ENCODE measurements at places on chromosomes 12 and 14.

DNA sequence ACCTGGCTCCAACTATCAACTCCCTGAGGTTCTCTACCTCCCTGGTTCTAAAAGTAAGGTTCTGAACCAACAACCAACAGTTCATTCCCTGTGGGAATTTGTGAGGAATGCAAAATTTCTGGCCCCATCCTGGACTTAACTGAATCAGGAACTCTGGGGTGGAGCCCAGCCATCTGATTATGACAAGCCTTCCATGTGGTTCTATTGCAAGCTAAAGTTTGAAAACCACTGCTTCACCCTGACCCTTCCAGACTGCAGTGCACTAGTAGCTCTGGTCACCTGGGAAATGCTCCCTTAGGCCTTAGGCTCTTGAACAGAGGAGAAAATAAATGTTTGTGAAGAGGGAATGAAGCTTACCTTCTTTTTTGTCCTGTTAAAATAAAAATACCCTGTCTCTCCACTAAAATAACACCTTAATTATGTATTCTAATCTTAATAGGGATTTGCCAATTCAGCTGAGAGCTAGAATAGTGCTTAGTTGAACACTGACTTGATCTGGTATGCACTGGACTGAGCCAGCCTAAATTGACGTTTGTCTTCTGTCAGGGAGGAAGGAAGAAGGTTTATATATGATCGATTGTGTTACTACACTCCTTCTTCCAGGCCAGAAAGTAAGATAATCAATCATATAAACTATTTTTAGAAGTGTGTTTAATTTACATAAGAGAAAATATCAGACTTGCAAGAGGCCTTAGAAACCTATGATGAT lies 39.1 kb upstream of the DDHD1 start:
- DNase-seq = no peak

DNA sequence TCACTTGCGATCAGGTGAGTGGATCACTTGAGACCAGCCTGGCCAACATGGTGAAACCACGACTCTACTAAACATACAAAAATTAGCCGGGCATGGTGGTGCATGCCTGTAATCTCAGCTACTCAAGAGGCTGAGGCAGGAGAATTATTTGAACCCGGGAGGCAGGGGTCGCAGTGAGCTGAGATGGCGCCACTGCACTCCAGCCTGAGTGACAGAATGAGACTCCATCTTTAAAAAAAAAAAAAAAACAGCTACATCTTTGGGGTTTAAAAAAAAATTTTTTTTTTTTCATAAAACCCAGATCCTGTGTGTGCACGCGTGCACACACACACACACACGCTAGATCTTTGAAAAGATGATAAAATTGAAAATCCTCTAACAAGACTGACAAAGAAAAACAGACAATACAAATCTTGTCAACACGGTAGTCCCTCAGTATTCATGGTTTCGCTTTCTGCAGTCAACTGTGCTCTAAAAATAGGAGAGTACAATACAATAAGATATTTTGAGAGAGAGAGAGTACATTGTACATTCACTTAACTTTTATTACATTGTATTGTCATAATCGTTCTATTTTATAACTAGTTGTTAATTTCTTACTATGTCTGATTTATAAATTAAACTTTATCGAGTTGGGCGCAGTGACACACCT lies 295.3 kb upstream of the RGS6 start:
- DNase-seq = no peak

DNA sequence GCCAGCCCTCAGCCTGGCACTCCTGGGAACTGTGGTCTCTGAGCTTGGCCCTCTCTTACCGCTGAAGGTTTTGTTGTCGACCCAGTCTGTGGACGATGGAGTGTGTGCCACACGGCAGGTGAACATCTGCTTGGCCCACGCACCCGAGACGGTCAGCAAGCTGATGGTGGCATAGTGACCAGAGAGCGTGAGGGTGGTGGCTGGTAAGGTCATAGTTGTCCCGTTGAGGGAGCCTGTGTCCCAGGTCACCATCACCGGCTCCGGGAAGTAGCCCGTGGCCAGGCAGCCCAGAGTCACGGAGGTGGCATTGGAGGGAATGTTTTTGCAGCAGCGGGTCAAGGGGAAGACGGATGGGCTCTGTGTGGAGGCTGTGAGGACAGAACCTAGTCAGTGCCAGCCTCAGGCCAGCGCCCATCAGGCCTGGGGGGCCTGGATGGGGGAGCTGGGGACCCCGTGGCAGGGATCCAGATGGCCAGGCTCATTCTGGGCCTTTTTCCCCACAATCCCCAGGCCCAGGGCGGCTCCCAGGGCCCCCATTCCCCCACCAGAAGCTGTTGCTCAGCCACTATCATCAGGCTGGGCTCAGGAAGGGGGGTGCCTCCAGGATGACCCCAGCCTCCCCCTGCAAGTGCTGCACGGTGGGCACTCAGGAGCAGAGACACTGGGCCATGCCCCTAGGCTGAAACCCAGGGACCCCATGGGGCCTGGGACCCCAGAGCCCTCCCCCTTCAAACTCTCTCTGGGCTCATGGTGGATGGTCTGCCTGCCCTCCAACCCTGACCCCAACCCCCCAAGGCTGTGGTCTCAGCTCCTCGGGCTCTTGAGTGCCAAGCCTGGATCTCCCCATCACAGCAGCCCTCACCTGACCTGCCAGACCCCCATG lies 75.2 kb downstream of the TMEM121 start:
- no peak for DNase-seq

DNA sequence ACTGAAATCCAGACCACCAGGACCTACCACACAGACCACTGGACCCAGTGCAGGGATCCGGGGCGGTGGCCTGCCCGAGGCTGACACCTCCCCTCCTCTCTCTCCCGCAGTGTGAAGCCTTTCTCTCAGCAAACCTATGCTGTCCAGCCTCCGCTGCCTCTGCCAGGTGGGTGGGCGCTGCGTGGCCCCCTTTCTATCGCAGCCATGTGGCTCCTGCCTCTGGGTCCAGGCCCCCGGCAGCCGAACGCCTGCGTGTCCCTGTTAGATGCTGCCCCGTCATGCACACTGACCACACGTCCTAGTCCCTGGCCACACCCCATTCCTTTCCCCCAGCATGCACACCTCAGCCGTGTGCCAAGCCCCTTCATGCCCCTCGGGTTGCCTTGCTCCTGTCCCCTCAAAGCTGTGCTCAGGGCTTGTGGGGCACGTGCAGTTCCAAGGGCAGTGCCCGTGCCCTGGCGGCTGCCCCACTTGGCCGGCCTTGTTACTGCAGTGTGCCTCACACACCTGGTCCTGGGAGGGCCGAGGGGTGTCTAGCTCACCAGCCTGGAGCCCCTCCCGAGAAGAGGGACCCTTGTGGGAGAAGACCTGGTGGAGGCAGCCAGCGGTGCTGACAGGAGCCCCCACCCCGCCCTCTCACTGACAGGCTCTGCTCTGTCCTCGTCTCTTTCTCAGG lies 58.0 kb upstream of the TSPAN9 start:
- no peak for DNase-seq

- DNase-seq = no peak
Observed at GRCh38 chr14:32546246-32546645, 217.1 kb downstream of the AKAP6 start.

DNA sequence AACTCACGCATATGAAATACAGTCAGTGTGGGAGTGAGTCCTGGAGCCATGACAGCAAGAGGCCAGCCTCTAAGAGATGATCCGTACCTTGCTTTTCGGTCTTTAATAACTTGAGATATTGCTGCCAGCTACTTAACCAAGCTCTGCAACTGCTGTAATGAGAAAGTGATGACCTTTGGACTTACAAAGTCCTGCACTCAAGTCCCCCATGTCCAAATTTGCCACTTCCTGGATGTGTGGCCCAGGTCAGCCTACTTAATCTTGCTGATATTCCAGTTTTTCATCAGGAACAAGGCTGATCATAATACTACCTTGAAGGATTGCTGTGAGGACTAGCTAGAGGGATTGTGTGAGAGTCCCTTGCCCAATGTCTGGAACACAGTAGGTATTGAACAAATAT lies 33.8 kb upstream of the DUSP6 start:
- no peak for DNase-seq

Data from stimulated activated CD4-positive, alpha-beta T cell treated with anti-CD3 and anti-CD28 coated beads, TNF-alpha, amount 100 ng/mL, for 4 hours (primary cell).